ENCODE measurements at places on chromosomes 11 and 22.
A peak's percentile ranks its signal among the peaks of the same experiment; 100 is the strongest.

DNA sequence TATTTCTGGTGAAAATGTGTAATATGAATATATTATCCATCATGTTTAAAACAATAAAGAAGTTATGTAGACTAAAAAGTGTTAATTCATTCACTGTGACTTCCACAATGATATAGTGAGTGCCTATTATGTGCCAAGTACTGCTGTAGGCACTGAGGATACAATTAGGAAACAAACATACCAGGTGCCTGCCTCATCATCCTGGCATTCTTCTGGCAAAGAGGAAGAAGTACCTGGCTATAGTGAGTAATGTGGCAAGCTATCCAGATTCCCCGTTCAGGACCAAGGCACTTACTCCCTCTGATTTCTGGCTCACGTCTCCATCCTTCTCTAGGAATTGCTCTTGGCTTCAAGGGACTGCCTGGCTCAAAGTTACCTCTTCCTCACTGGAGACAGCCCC is 77.5 kb upstream of the CLMP start:
- no peak for DNase-seq

DNA sequence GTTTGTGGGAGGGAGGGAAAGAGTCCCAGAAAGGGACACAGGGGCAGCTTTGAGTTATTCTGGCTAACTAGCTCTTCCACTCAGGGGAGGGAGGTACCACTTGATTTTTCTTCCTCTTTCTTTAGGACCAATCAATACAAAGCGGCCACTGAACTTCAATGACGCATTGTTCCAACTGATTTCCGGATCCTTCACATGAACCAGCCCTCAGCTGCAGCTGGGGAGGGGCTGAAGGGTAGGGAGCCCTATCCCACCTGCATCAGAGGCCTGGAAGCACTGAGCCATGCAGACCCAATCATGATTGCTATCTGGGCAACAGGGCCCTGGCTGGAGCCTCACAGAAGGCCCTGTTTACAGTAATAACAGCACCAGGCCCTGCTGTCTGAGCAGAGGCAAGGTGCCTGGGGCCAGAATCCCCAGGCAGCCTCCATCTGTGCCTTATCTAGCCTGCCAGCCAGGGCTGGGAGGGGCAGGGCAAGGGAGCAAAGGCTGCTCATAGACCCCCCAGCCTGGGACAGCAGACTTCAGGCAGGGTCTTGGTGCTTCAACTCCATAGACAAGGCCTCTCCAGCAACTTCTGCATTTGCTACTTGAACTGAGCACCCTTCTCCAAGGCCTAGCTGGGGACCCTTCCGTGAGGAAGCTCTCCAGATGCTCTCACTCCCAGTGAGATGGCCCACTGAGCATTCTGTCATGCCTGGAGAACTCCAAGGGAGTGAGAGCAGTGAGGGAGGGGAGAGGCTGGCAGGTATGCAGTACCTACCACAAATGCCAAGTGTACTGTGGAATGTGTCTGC is 22.5 kb downstream of the CLPB start:
- DNase-seq = no peak

DNA sequence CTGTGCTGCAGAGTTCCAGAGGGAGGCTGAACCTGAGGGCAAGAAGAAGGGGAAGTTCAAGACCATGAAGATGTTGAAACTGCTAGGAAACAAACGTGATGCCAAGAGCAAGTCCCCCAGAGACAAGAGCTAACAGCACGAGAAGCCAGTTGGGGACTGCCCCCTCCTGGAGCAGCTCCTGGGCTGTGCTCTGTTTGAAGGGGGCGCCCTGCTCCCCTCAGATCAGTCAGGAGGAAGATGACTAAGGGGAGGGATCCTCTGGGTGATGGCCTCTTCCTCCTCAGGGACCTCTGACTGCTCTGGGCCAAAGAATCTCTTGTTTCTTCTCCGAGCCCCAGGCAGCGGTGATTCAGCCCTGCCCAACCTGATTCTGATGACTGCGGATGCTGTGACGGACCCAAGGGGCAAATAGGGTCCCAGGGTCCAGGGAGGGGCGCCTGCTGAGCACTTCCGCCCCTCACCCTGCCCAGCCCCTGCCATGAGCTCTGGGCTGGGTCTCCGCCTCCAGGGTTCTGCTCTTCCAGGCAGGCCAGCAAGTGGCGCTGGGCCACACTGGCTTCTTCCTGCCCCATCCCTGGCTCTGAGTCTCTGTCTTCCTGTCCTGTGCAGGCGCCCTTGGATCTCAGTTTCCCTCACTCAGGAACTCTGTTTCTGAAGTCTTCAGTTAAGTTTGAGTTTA is 12.6 kb downstream of the C22orf23 start:
- DNase-seq = peak; percentile 59

DNA sequence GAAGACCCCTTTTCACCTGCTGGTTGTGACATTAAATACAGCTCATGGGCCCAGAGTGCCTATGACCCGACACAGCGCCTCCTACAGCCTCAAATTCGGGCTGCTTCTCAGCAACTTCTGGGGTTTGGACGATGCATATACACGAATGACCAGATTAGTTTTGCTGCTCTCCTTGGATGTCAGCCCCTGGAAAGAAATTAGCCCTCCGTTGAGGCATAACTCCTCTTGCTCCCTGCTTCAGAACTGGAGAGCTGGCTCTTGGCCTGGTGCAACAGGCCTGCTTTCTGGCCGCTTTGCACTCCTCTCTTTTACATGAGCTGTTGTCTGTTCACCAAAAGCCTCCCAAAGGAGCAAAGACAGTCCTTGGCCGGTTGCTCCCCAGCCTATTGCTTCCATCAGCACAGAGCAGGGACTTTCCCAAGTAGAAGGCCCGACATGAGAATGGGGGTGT is 3.3 kb downstream of the TECTA start:
- DNase-seq = no peak

- DNase-seq = peak; percentile 69
Observed at GRCh38 chr11:12158909-12159308, 48.5 kb downstream of the MICAL2 start.

DNA sequence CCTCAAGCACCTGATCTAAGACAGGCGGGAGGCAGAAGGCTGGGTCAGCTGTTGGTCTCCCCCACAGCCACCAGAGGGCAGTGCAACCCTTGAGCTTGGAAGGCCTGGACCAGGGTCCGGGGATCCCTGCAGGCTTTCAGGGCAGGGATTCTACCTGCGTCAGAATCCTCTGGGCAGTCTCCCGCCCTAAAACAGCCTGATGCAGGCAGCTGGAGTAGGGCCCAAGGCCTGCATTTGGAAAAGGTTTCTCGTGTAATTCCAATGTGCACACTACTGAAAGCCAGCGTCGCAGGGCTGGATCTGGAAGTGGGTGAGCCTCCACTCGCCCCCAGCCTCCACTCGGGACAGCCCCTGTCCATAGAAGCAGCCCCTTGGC is 31.8 kb downstream of the BID start:
- DNase-seq = peak; percentile 79

DNA sequence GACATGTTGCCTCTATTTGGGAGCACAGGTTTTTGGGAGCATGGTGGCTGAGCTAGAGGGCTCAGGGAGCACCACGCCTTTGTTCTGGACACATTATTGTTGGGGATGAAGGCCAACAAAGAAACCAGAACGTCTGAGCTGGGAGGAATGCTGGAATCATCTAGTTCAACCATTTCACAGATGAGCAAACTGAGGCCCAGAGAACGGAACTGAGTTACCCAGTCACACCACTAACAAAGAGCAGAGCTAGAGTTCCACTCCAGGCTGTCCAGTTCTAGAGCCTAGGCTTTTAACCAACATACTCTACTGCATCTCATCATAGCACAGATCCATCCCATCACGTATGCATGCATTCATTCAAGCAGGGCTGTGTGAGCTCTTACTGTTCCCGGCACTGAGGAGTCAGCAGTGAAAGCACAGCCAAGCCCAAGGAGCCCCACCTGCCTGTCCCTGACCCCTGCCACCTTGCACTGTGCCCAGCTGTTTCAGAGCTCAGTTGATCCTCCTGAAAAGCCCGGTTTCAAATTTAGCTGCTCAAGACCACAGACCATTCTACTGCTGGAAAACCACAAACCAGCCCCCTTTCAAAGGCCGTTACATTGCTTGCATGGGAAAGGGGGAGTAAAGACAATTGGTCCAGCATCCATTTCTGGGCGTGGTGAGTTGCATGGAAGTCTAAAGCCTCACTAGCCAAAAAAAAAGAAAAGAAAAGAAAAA is 16.9 kb upstream of the TCF20 start:
- no peak for DNase-seq

- DNase-seq = no peak
Observed at GRCh38 chr11:73551677-73552076, 46.2 kb downstream of the FAM168A start.

DNA sequence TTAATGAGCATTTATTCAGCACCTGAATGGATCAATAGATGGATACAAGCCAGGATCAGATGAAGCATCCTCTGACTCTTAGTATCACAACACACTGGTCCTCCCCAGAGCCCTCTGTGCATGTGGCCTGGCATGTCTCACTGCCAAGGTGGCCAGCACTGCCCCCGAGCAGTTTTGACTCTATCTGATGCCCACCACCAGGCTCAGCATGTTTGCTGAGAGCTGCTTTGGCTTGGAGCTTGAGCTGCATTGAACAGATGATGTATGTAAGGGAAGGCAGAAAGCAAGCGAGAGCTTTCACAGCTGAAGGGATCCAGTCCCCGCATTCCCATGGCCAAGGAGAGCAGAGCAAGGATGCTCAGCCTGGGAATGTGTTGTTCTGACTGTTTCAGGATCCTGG is 320.3 kb downstream of the BUD13 start:
- no peak for DNase-seq

DNA sequence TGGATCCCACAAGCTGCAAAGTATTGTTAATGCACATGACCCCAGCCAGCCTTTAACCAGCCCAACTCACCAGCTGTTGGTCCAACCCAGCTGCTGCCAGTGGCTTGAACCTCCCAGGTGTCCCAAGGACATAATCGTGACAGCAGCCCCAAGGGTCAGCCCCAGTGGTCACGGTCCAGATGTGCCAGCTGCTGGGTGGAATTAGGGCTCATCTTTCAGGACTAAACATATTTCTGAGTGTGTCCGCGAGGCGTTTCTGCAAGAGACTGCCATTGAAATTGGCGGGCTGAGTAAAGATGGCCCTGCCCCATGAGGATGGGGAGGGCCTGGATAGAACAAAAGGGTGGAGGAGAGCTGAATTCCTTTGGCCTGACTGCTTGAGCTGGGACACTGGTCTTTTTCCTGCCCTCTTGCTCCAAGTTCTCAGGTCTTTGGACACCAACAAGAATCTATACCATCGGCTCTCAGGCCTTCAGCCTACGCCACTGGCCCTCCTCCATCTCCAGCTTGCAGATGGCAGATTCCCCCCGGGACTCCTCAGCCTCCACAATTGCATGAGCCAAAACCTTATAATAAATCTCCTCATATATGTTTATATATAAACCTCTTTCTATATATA is 240.2 kb downstream of the MN1 start:
- DNase-seq = peak; percentile 53

DNA sequence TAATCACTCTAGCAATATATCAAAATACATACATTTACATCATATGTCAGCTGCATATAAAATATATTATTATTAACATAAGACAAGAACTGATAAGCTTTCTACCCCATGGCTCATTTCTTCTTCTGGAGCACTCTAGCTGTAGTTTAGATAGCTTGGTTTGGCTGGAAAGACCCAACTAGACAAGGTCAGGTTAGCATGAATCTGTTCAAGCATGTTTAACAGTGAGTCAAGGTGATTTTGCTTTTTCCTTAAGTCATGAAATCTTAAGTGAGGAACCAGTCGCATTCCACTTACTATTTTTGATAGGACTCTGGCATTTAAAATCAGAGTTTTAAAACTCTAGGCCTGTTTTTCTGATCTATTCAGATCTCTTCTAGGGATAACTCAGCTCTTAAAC is 157.0 kb upstream of the PDGFD start:
- DNase-seq = no peak

- DNase-seq = peak; percentile 79
Observed at GRCh38 chr22:30044369-30044768, 35.9 kb upstream of the HORMAD2 start.

GRCh38 chr22:45684169-45684568 is 12.5 kb downstream of the ATXN10 start:
- DNase-seq = no peak

DNA sequence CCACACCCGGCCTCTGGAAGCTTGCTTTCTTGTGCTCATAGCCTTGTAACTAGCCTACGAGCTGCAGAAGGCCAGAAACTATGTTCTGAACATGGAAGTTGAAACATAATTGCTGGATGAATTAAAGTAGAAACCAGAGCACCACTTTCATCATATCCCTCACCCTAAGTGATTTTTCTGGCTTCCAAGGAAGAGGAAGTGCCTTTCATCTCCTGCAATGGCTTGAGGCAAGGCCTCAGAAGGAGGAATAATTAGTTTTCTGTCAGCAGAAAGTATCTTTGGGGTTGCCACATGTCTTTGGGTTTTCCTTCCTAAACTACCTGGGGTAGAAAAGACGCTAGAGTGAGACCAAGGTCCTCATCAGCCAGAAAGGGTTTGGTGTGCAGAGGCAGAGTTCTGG is 14.5 kb downstream of the RPL27A start:
- no peak for DNase-seq

DNA sequence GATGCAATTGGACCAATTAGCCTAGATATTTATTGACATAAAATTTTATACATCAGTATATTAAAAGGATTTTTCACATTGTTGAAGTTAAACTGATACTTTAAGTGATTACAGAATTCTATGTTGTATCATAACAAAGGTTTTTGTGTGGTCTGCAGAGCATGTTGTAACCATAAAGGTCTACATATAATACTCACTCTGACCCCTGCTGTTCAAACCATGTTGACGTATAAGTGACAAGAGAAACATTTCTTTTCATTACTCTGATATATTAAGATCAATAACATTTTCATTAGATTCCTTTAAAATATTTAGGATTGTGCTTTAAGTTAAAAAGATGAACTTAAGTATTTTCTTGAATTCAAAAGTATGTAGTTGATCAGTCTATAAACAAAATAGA is 63.9 kb downstream of the GAS2 start:
- peak; percentile 17 for DNase-seq

GRCh38 chr11:4671741-4672140 is 25.9 kb downstream of the OR51E2 start:
- no peak for DNase-seq

DNA sequence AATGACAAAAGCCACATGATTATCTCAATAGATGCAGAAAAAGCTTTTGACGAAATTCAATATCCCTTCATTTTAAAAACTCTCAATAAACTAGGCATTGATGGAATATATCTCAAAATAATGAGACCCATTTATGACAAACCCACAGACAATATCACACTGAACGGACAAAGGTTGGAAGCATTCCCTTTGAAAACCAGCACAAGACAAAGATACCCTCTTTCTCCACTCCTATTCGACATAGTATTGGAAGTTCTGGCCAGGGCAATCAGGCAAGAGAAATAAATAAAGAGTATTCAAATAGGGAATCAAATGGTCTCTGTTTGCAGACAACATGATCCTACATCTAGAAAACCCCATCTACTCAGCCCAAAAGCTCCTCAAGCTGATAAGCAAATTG is 52.0 kb downstream of the CASP12 start:
- DNase-seq = no peak

- no peak for DNase-seq
Observed at GRCh38 chr11:30364139-30364836, 41.4 kb downstream of the ARL14EP start.

Measured in cardiac fibroblast (primary cell).